GM12878 (cell line): ENCODE measurements at places on chromosomes 7 and 10. TPM values are rescaled to one million over a fixed set of nuclear protein-coding genes. Genes with fewer than 3 reads are reported as not detected.

ETV1 gene
- total RNA-seq = 0.13 and 0.28 TPM in 2 replicates

SFRP5 gene
- 0.11 TPM in 1 of 2 replicates, not detected in the other for total RNA-seq

DNA sequence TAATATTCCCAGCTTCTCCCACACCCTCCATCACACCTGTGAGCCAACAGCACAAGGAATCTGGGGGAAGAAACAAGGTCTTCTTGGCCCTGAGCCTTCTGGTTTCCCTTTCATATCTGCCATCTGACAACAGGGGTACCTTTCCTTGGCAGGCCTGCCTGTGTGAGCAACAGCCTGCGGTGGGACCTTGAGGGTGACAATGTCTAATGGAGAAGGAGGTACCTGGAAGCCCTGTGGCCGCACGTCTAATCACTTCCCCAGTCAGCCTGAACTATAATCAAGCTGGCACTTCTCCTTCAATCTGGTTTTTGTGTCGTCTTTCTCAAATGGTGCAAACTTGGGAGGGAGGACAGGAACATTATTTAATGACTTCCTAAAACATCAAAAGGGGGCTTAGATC lies 41.2 kb downstream of the NRCAM start:
- DNase-seq = no peak

GRCh38 chr10:51129946-51130544 lies 55.8 kb downstream of the PRKG1 start:
- no peak for DNase-seq

GRCh38 chr7:38506756-38507155 lies 124.4 kb downstream of the AMPH start:
- no peak for DNase-seq

DNA sequence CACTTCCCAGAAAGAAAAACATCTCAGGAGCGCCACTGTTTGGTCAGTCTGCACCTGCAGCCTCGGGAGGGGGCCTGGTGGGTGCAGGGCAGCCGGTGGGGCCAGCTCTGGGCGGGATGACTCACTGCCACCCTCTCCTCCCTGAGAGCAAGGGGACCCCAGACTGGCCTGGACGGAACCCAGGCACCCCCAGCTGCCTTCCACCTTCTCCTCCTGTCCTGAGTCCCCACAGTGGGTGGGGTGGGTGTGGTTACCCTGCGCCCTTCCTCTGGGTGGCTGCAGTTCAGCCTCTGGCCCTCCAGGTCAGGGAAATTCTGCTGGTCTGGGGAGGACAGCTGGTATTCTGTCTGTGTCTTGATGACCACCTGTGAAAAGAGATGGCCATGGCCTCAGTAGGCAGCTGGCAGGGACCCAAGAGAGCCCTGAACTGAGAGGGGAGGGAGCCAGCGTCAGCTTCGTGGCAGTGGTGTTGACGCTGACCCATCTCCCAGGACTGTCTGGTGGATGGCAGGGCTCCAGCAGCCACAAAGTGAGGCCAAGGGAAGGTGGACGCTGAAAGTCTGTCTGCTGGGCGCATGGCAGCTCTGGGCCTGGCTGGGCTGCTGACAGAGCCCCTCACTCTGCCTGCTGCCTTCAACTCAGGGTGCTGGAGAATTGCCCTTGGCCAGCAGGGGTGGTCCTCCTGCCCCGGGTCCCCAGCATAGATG lies 8.9 kb downstream of the CALY start:
- no peak for DNase-seq

TBXAS1 gene
- 20.0 and 20.7 TPM in 2 replicates for total RNA-seq

DNA sequence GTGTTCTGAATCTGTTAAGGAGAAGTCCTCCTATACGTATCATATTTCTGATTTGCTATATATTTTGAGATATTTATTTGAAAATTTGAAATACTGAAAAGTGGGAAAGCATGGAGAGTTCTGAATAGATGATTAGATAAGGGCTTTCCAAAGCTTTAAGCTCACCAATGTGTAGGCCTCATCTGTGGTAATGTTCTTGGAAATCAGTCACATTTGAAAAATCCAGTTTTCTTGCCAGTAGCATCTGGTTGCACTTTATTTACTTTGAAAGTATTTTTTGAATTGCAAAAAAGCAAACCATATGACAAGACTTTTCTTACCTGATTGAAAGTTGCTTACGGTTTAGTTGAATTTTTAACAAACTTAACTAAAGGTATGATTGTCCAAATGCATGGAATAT lies 21.7 kb downstream of the ADD3 start:
- DNase-seq = no peak
